ENCODE measurements at places on chromosomes 7 and 10. TPM values are rescaled to one million over a fixed set of nuclear protein-coding genes. Genes with fewer than 3 reads are reported as not detected.

GRCh38 chr10:51183783-51184182, 109.5 kb downstream of the PRKG1 start:
- H3K36me3 ChIP-seq = no peaks in the 10 kb centered on the region
- no peak overlapping the region for H3K27ac ChIP-seq
- H3K4me3 ChIP-seq = no peak overlapping the region
- H3K27me3 ChIP-seq = no peaks in the 10 kb centered on the region

- H3K4me1 ChIP-seq = no peaks in the 10 kb centered on the region
- peak; percentile 61 for DNase-seq
- H3K27me3 ChIP-seq = no peaks in the 10 kb centered on the region
These were observed 55.2 kb upstream of the GSDME start for GRCh38 chr7:24812305-24812945.

DNA sequence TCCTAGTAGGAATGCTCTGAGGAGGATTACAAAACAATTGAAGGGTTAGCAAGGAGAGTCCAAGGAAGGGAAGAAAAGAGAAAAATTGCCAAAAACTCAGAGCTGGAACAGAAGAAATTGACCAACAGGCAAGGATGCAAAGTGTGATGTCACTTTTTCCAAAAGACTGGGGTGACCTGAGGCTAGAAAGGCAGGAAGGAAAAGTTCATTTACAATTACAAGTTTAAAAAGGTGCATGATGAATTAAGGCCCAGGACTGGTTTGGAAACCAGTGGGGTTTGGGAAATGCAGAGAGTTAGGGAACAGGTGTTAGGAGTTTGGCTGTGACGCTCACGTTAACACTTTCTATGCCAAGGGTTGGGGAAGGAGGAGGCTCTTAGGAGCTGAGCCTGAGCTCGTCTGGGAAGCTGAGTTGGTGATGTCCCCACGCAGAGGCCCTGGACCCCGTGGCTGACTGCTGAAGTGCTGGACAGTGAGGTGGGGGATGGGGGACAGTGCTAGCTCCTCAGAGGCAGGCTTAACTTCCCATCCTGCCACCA, 92.6 kb upstream of the PODXL start:
- H3K27me3 ChIP-seq = no peaks in the 10 kb centered on the region
- no peak overlapping the region for H3K4me3 ChIP-seq
- no peaks in the 10 kb centered on the region for H3K36me3 ChIP-seq
- DNase-seq = no peak
- peaks cover 8% of the 10 kb centered on the region for H3K4me1 ChIP-seq

- no peaks in the 10 kb centered on the region for H3K27me3 ChIP-seq
- DNase-seq = no peak
- H3K36me3 ChIP-seq = no peaks in the 10 kb centered on the region
- H3K4me1 ChIP-seq = no peaks in the 10 kb centered on the region
- H3K27ac ChIP-seq = no peak overlapping the region
- no peak overlapping the region for H3K4me3 ChIP-seq
These were observed 28.1 kb downstream of the ADAP1 start for GRCh38 chr7:926061-927030.

DNA sequence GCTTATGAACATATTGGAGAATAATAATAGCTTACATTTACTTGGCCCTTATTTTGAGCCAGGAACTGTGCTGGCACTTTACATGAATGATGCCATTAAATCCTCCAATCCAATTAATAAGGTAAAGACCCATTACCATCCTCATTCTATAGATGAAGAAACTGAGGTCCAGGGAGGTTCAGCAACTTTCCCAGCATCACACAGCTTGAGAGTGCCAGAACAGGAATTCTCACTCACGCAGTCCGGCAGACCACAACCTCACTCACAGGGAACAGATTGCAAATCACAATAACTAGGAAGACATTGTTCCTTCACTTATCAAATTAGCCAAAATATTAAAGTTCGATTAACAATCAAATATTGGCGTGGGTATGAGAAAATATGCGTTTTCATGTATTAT, 18.3 kb downstream of the GPRIN2 start:
- no peaks in the 10 kb centered on the region for H3K36me3 ChIP-seq
- H3K27me3 ChIP-seq = no peaks in the 10 kb centered on the region
- H3K4me1 ChIP-seq = peaks cover 4% of the 10 kb centered on the region
- H3K4me3 ChIP-seq = no peak overlapping the region

DNA sequence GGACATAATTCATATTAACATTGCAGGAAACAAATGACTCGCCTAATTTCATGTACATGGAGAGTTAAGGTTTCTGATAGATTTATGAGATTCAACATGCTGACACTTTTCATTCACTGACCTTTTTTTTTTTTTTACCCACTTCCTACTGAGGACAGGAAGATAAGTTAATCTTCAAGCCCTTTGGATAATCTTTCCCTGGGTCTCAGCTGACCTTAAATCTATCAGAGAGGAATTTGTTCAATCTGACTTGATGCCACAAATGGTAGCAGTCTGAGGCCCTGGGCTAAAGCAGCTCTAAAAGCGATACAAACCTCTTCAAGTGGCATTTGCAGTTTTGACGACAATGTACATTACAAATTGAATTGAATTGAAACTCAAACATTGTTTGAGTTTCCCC, 493.3 kb upstream of the SORCS1 start:
- H3K4me1 ChIP-seq = no peaks in the 10 kb centered on the region
- H3K27me3 ChIP-seq = no peaks in the 10 kb centered on the region
- no peaks in the 10 kb centered on the region for H3K36me3 ChIP-seq

GRCh38 chr10:109862041-109862440, 61.3 kb downstream of the XPNPEP1 start:
- peak; percentile 19 for DNase-seq
- H3K27ac ChIP-seq = no peak overlapping the region
- no peaks in the 10 kb centered on the region for H3K27me3 ChIP-seq
- peaks cover 19% of the 10 kb centered on the region for H3K36me3 ChIP-seq

DNA sequence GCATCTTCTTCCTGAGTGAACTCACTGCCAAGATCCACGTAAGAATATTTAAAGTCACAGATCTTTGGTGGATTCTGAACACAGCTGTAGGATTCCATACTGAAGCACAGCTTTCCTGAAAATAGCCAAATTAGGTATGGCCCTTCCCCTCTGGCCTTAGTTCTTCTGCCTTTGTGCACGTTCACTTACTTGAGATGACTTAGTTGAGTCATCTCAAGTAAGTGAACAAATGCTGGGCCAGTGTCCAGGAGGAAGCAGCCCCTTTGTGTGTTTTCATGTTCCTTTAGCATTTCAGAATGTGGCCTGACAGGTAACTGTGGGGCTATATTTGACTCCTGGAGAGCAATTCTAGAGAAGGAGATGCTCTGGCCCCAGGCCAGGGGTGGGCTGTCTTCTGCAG, 51.5 kb downstream of the CCNY start:
- DNase-seq = no peak
- no peak overlapping the region for H3K27ac ChIP-seq
- peaks cover 36% of the 10 kb centered on the region for H3K4me1 ChIP-seq
- no peaks in the 10 kb centered on the region for H3K27me3 ChIP-seq
- H3K4me3 ChIP-seq = no peak overlapping the region

DNA sequence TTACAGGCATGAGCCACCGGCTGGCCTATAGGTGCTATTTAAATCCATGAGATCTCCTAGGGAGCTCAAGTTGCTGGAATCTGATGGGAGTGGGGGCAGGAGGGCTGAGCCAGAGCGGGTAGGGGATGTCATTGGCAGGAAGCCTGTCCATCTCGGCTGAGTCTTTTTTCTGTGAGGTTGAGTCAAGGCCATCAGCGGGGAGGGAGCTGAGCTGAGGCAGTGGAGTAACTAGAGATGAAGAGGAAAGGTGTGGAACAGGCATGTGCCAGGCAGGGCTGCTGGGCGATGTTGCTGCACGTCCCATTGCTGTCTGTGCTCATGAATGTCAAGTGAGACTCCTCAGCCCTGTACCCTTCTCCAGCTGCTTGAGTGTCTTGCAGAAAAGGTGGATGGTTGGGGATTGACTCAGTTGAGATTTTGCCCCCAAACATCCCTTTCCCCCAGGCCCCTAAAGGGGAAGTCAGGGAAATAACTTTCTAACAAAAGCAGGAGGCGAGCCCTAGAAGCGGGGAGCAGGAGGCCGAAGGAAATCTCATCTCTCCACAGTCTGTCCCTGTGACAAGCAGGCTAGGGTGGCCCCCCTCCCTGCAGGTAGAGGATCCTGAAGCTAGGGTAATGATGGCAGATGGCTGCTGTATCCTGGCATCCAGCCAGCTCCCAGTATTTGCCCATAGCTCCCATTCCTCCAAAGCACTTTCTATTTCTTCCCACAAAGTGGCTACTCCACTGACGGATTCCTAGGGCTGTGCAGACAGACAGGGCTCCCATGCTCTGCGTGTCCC, 5.4 kb downstream of the ATP6V1F start:
- H3K36me3 ChIP-seq = peaks cover 10% of the 10 kb centered on the region
- no peak overlapping the region for H3K4me3 ChIP-seq
- H3K27me3 ChIP-seq = no peaks in the 10 kb centered on the region
- no peak overlapping the region for H3K27ac ChIP-seq
- no peak for DNase-seq

- H3K4me3 ChIP-seq = no peak overlapping the region
- H3K4me1 ChIP-seq = no peaks in the 10 kb centered on the region
- H3K27me3 ChIP-seq = no peaks in the 10 kb centered on the region
- no peak overlapping the region for H3K27ac ChIP-seq
- H3K36me3 ChIP-seq = no peaks in the 10 kb centered on the region
These were observed 5.3 kb downstream of the NUDT1 start for GRCh38 chr7:2247141-2247995.

- H3K36me3 ChIP-seq = no peaks in the 10 kb centered on the region
- H3K4me3 ChIP-seq = no peak overlapping the region
- H3K27me3 ChIP-seq = no peaks in the 10 kb centered on the region
- no peaks in the 10 kb centered on the region for H3K4me1 ChIP-seq
- no peak for DNase-seq
- no peak overlapping the region for H3K27ac ChIP-seq
These were observed 4.3 kb upstream of the CHCHD2 start for GRCh38 chr7:56110611-56111010.

GRCh38 chr7:2843711-2844152, 376 bp downstream of the GNA12 start:
- no peaks in the 10 kb centered on the region for H3K36me3 ChIP-seq
- no peak overlapping the region for H3K4me3 ChIP-seq
- peak; percentile 41 for DNase-seq
- peaks cover 13% of the 10 kb centered on the region for H3K4me1 ChIP-seq

DNA sequence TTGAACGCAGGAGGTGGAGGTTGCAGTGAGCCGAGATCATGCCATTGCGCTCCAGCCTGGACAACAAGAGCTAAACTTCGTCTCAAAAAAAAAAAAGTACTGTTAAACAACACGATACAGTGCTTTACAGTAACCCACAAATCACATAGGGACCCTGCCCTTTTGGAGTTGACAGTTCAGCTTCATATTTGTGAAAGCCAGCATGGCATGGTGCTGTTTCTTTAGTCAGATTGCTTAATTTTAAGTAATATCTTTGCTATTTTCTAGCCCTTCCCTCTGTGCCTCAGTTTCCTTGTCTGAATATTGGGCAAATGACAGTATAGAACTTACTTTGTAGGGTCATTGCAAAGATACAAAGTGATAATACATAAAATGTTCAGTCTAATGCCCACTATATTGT, 4.9 kb downstream of the CDC123 start:
- H3K4me3 ChIP-seq = no peak overlapping the region
- peaks cover 11% of the 10 kb centered on the region for H3K4me1 ChIP-seq
- H3K27me3 ChIP-seq = no peaks in the 10 kb centered on the region
- H3K36me3 ChIP-seq = peaks cover 10% of the 10 kb centered on the region

DNA sequence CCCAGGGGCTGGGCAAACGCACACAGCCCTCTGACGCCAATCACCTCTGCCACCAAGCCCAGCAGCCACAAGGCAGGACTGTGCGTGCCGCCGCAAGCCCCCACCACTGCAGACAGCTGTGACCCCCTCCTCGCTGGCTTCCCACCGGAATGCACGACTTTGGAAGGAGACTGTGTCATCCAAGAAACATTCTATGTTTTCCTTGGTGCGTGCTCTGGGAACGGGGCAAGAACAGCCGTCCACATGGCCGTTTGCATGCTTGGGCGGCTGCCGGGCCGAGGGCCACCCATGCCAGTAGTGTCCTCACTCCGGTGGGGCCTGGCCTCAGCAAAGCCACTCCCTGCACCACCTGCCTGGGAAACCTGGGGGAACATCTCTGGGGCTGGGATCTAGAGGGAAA, 17.6 kb upstream of the ELN start:
- H3K36me3 ChIP-seq = no peaks in the 10 kb centered on the region
- H3K27ac ChIP-seq = no peak overlapping the region
- no peaks in the 10 kb centered on the region for H3K27me3 ChIP-seq
- H3K4me3 ChIP-seq = no peak overlapping the region
- H3K4me1 ChIP-seq = no peaks in the 10 kb centered on the region

DNA sequence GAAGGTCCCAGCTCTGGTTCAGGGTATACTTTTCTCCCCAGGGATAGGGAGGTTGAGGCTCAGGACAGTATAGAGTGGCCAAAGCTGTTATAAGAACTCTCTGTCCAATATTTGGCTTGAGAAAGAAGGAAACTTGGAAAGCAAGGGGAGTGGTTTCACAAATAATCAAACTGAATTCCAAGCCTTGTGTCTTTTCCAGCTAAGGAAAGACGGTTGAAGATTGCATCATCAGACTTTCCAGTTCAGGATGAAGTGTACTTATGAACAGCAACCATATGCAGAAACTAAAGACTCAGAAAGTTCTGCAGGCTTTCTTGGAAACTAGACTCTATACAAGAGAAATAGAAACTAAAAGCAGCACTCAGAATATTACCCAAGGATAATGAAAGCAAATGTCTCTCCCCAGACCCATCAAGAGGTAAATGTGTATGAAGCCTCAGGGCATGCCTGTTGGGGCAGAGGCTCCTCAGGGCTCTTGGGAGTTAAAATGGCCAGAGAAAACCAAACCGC, 46.4 kb downstream of the RAMP3 start:
- H3K4me1 ChIP-seq = no peaks in the 10 kb centered on the region
- no peaks in the 10 kb centered on the region for H3K36me3 ChIP-seq
- DNase-seq = no peak
- no peak overlapping the region for H3K4me3 ChIP-seq

DNA sequence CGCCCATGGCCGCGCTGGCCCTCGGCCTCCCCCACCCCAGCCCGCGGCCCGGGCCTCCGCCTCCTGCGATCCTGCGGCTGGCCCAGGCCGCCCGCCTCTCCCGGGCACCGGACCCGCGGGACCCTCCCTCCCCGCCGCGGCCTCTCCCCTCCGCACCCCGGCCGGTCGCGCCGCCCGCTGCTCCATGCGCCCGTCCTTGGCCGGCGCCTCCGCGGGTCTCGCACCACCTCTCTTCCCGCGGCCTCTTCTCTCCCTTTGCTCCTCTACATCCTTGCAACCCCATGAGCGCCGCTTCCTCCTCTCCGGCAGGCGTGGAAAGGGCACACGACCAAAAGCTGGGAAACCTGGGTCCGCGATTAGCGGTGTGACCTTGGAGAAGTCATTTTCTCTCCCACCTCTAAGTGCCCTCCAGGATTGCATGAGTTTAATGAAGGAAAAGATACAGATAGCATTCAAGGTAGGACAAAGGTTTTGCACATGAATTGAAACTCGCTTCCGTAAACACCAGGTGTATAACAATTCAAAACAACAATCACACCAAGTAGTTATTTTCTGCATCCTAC, 448 bp upstream of the SRPK2 start:
- peaks cover 7% of the 10 kb centered on the region for H3K4me1 ChIP-seq
- peak overlapping the region; percentile 42 for H3K4me3 ChIP-seq
- peak overlapping the region; percentile 65 for H3K27ac ChIP-seq

The ZDHHC4 gene
- total RNA-seq = 93.0 TPM

The TIMM23 gene
- total RNA-seq = 69.5 TPM

The OR2A42 gene
- total RNA-seq = 3.7 TPM

The FBXL13 gene
- 4.5 TPM for total RNA-seq

The ARF5 gene
- total RNA-seq = 169 TPM

The SH3PXD2A gene
- total RNA-seq = 12.8 TPM

The CD36 gene
- total RNA-seq = 244 TPM

All from thyroid gland (tissue), 4 donors.